ENCODE measurements at places on chromosomes 12 and 14.

- no peak for DNase-seq
Observed at GRCh38 chr12:94571556-94571955, 78.8 kb downstream of the TMCC3 start.

DNA sequence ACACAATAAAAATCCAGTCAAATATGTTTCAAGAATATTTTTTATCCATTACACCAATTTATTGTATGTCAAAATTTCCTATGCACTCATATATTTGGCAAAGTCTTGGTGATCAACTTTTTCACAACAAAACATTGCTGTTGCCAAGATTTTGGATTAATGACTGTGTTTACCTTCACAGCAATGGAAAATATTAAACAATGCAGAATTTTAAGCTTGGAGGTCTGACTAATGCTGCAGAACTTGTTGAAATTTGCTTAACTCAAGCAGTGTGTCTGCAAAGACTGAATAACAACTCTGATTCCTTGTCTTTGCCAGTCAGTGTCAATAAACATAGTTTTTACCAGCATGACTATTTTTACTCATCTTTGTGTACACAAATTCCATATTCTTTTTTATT, 336.4 kb downstream of the CCER1 start:
- DNase-seq, result no peak

DNA sequence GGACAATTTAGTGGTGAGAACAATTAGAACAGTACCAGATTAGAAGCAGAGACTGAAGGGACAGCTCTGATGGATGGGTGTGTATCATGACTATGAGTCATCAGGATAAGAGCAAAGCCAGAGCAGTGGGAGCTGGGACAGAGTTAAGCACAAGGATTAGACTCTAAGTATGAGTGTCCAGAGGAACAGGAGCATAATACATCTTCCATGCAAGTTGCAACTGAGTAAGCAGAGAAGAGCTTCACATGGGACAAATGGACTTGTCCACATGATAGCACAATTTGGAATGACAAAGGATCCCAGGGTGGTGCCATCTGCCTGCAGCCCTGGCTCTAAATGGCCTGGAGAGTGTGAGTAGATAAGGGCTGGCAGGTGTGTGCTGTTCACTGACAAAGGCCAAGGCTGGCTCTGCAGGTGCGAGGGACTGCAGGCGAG, 226.4 kb upstream of the CAND1 start:
- no peak for DNase-seq

DNA sequence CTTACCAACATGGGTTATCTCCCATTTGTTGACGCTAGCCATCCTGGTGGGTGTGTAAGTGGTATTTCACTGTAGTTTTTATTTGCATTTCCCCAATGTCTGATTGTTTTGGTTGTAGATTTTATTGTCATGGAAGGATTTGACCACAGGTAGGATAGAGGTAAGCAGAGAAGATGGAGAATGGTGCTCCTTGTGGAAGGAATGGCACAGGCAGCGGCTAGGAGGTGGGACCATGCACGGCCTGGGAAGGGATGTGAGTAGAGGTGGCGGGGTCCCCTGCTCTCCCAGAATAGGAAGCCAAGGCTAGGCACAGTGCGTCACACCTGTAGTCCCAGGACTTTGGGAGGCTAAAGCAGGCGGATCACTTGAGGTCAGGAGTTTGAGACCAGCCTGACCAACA, 41.4 kb downstream of the PHETA1 start:
- DNase-seq, result no peak

DNA sequence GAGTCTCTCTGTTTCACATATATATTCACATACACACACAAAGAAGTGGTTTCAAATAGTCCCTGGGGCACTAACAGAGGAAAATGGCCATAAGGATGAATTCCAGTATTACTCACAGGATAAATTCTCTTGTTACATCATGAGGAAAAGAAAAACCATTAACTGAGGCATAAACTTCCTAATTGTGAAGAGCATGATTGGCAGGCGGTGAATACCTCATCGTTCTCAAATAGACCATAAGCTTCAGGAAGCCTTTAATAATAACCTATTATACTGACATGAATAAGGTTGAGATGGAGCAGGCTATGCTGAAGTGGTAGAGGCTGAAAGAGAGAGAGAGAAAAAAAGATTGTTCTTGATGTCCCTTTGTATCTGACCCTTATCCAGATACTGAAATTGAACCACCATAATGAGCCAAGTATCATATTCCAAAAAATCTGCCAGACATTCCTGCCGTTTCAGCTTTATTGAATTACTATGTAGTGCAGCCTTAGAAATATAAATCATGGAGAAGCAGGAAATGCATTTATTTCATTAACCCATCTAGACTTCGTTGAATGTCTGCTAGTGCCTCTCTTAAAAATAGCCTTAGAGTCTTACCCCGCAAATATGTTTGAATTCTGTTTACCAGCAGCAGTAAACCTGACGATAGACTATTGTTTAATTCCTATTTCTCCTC, 86.8 kb downstream of the NUAK1 start:
- no peak for DNase-seq

GRCh38 chr14:52783206-52783605, 8.2 kb downstream of the GNPNAT1 start:
- no peak for DNase-seq

DNA sequence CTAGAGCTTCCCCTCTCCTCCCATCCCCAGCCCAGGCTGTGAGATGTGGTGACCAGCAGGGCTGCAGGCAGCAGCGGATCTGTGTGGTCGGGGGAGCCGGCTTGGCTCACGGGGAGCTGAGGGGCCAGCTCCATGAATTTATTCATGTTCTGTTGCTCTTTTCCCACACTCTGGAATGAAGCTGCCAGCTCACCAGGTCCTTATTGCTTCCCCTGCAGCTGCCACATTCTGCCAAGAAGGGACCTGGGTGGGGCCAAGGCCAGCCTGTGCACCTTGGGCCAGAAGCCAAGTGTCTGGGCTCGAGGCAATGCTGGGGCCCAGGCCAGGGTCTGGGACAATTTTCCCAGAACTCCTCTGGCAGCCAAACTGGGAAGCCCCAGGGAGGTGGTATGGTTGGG, 2.5 kb upstream of the C1QL4 start:
- DNase-seq, result no peak

GRCh38 chr12:10331642-10332239, 24.1 kb downstream of the KLRD1 start:
- DNase-seq, result no peak

- DNase-seq, result no peak
Observed at GRCh38 chr12:1851151-1851701, 30.9 kb downstream of the LRTM2 start.

- no peak for DNase-seq
Observed at GRCh38 chr12:30485230-30485890, 210.3 kb downstream of the IPO8 start.

GRCh38 chr12:42361909-42362646, 36.1 kb downstream of the PPHLN1 start:
- no peak for DNase-seq

DNA sequence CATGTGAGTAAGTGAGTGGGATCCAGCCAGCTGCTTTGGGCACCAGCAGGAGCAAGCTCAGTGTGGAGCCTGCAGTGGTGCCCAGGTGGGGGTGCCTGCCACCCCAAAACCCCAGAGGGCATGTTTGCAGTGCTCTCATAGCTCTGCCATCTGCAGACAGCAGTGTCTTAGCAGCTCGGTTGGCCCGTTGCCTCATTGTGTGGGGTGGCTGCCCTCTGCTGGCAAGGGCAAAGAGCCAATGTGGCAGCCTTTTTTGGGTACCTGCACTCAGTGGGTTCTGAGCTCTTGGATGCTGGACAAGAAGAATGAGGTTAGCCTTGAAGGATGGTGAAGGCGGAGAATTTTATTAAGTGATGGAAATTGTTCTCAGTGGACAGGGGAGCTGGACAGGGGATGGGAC, 52.3 kb downstream of the NEUROD4 start:
- DNase-seq, result peak; percentile 68

DNA sequence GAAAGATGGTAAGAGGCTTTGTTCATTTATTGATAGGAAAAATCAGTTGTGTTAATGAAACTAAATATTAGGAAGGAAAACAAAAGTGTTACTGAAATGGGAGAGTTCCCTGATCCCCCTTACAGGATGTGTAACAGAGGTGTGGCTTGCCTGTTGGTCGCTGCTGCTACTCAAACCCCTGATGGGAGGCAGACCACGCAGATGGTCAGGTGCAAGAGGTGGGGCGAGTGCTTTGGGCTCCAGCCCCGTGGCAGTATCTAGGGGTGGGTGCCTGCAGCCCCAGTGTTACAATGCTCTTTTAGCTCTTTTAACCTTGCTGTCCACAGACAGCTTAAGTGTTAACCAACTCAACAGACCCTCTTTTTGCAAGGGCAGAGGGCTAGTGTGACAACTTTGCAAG, 319.6 kb upstream of the DCN start:
- no peak for DNase-seq

- DNase-seq, result no peak
Observed at GRCh38 chr14:72610831-72611200, 283.1 kb downstream of the DPF3 start.

Data from activated T-cell treated with anti-CD3 and anti-CD28 coated beads for 4 hours (primary cell).